ENCODE measurements at places on chromosomes 6 and 20.

DNA sequence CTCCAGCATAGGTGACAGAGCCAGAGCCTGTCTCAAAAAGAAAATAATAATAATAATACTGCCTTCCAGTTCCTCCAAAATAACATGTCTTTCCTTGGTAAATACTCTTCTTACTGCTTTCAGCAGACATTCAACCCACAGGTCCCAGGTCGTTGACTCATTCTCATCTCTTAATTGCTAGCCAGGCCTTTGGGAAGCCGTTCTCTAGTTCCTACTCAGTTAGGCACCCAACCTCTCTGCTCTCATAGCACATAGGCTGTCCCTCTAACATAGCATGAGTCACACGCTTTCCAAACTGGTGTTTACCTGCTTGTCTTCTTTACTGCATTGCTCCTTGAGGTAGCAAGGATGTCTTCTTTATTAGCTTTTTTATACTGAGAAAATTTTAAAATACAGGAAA is 98.8 kb downstream of the LAMA2 start:
- peak; percentile 51 for DNase-seq

GRCh38 chr6:126812651-126813050 is 305.8 kb upstream of the RSPO3 start:
- peak; percentile 21 for DNase-seq

- no peak for DNase-seq
Observed at GRCh38 chr6:494394-494793, 102.8 kb downstream of the IRF4 start.

- DNase-seq, result peak; percentile 52
Observed at GRCh38 chr6:53979468-53980067, 131.7 kb upstream of the MLIP start.

GRCh38 chr20:13397300-13397724 is 176.2 kb downstream of the ISM1 start:
- no peak for DNase-seq

DNA sequence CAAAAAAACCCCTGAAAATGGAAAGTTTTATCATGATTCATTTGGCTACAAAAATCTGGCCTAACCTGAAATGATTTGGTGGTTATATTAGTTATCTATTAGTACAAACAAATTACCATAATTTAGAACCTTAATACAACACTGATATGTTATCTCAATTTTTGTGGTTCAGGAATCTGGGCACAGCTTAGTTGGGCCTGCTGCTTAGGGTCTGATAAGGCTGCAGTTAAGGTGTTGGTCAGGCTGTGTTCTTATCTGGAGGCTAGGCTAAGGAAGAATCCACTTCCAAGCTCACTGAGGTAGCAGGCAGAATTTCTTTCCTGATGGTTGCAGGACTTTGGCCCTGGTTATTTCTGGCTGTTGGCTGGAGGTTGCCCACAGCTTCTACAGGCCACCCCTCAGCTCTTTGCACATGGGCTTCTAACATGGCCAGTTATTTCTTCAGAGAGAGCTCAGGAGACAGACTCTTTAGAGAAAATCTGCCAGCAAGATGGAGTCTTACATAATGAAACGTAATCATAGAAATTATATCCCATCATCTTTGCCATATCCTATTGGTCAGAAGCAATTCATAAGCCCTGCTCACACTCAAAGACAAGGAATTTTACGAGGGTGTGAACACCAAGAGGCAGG is 11.4 kb downstream of the TRIM38 start:
- DNase-seq, result no peak

- peak; percentile 67 for DNase-seq
Observed at GRCh38 chr20:51306521-51307358, 235.8 kb downstream of the NFATC2 start.

- no peak for DNase-seq
Observed at GRCh38 chr6:12535586-12536314, 180.8 kb upstream of the PHACTR1 start.

DNA sequence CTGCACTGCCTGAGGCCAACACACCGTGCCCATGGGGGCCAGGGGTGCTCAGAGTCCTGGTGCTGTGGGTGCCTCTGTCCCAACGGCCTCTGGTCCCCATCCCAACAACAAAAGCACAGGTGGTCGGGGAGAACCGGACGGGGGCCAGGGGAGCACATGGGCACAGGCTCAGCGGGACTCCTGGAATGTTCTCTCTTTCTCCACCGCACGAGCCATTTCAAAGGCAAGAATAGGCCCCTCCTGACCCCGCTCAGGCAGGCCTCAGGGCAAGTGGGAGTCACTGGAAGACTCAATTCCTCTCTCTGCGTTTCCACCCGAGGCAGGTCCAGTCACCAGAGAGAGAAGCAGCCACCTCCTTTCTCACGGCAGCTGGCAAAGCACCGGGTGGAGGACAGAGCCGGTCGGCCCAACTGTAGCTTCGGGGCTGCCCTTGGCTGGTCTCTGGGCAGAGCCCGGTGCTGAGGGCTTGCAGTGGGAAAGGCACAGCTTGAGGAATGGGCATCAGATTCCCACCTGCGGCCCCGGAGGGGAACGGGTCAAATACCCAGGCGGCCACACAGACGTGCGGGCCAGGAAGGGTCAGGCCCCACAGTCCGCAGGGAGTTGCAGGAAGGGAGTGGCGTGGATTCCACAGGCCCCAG is 55.2 kb downstream of the KCNQ2 start:
- peak; percentile 15 for DNase-seq

- no peak for DNase-seq
Observed at GRCh38 chr20:62748311-62748710, 39.7 kb downstream of the NTSR1 start.

DNA sequence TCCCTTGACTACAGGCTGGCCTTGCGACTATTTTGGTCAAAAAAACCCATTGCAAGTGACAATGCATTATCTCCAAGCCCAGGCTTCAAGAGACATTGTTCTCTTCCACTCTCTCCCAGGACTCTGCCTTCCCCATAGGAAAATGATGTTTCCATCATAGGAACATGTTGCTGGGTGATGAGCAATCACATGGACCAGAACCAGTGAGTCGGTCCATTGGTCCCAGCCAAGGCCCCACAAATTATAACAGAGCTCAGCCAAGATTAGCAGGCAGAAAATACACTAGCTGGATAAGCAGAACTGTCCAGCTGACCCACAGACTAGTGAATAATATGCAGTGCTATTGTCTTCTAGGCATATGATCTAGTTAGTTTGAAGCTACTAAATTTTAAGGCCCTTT is 27.4 kb downstream of the TENT5A start:
- no peak for DNase-seq

DNA sequence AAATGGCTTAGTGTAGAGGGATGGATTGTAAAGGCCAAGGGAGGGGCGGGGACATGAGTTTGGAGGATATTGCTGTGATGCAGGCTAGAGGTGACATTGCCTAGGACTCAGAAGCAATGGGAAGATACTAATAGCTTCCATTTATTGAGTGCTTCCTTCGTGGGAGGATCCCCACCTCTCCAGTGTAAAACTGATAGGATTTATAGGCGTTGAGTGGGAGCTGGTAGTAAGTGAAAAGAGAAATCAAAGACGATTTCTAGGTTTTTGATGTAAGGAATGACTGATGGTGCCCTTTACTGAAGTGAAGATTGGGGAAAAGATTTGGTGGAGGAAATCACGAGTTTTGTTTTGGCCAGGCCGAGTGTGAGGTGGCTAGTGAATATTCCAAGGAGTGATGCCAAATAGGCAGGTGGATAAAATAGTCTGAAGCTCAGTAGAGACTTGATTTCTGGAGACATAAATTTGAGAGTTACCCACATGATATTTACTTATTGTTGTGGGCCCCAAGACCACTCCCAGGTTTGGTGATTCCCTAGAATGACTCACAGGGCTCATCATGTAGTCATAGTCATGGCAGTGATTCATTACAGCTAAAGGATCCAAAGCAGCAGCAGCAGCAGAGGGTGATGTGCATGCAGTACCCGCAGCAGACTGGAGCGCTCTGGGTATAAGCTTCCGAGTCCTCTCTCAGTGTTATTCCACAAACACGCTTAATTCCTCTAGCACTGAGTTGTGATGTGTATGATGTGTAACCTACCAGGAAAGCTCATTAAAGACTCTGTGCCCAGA is 10.2 kb downstream of the RPRD1B start:
- DNase-seq, result peak; percentile 95

DNA sequence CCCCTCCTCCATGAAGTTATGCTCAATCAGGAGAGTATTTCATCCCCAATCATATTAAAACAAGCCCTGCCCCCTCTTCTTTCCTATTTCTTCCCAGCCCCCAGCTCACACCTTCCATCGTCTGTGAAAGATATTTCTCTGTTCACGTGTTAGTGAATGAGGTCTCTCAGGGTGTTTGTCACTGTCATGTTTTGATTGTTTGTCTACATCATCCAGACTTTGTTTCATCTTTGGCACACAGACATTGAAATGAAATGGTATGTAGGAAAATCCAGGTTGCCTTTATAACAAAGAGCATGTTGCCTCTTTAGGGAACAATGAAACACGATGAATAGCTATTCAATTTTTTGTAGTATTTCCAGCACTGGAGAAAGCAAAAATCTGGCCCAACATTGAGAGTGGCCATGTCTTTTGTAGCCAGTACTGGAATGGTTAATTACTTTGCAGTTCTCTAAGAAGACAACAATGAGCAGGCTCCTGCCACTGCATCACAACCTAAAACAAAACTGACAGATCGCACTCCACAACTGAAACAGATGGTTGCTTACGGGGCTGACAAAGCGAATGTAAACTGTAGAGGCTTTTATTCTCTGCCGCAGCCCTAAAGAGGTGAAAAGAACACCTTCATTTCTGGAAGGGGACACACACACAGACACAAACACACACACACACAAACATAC is 543.6 kb upstream of the CITED2 start:
- no peak for DNase-seq

- DNase-seq, result no peak
Observed at GRCh38 chr6:38968702-38969149, 79.9 kb upstream of the GLP1R start.

DNA sequence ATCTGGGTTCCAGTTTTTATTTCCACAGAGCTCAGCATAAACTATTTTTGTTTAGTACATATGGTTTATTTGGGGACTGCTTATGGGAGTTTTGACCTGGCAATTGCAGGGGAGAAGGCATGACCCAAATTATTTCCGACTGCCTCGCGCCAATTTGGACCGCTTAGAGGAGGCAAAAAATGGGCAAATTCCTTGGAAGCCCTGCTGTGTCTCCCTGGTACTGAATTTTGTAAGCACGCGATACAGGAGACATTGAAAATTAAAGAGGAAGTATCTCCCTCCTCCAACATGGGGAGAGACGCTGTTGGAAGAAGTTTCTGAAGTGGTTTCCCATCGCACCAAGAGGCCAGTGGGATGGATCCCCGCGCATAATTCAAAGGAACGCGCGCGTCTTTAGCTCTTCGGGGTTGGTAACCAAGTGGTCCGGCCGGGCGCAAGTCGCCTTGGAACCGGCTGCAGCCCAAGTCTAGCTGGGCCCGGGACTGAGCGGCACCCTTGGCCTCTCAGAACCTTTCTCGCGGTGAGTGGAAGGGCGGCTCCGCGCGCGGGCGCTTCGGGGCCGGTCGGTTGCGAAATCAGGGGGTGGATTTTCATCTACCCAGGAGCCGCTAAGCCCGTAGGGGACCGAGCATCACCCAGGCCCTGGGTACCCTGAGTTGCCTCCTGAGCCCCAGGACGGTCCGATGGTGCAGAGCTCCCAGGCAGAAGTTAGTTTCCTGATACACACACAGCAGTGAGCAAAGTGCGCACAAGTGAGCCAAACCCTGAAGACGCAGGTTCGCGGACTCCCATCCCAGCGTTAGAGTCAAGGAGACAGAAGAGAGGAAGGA is 6.2 kb downstream of the NKX2-2 start:
- no peak for DNase-seq

GRCh38 chr6:169885831-169886230 is 134.4 kb downstream of the ERMARD start:
- no peak for DNase-seq

GRCh38 chr6:33323623-33323948 is 6.0 kb upstream of the ZBTB22 start:
- DNase-seq, result no peak

- DNase-seq, result no peak
Observed at GRCh38 chr6:37496951-37497885, 2.5 kb downstream of the CCDC167 start.

DNA sequence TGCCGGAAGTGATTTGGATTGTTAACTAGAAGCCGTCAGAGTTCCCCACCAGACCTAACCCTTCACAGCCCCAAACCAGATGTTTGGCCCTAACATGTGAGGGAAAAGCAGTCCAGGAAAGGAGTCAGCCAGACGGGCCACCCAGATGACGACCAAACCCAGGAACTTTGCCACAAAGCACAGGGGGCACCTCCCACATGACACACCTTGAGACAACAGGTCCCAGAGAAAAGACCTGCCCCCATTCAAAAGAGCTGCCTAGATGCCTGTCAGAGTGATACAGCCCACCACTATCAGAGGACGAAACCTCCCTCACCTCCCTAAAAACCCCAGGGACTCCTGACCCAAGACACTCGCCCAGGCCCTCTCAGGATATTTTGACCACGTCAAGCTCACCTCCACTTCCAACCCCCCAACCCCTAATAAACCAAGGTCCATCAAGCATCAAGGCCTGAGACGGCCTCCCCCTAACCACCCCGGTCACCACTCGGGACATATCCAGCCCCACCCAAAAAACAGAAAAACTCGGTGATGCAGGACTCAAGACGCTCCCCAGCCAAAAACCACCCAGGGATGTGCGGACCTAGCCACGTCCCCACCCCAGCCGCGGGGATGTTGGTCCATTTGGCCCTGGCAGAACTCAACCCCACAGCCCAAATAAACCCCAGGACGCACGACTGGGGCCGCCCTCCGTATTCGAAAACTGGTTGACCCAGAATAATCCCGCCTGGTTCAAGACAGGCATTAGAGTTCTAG is 662 bp downstream of the ZNF343 start:
- DNase-seq, result peak; percentile 18

GRCh38 chr20:20820785-20821483 is 108.5 kb upstream of the RALGAPA2 start:
- DNase-seq, result peak; percentile 67

GRCh38 chr20:10040070-10040975 is 5.5 kb downstream of the ANKEF1 start:
- DNase-seq, result peak; percentile 94

DNA sequence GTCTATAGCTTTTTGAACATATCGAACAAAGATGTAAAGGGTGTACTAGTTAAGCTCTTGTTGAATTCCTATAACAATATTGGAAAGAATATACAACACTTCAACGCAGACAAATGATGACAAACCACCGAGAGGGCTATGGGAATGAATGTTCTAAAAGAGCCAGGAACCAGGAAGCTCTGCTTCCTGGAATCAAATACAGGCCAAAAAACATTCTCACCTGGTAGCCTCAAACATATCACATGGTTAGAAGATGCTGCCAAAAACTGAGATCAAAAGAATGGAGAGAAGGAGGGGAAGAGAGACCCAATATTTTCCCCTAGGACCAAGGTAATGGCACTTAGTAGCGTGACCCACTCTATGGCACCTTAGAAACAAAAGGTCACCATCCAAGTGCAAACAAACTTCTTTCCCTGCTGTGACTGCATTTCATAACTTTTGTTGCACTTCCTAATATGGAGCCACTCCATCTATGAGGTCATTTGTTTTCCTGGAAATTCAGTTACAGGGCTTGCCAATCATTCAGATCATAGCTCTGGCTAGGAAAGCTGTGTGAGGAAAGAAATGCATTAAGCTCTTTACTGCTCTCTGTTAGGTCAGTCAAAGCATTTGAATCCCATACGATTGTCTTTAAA is 199.2 kb upstream of the NT5E start:
- no peak for DNase-seq
